ENCODE measurements at places on chromosomes 16 and 17.

- DNase-seq = no peak
Observed at GRCh38 chr17:8480011-8480976, 44.6 kb downstream of the NDEL1 start.

GRCh38 chr17:73534209-73534909 lies 109.9 kb downstream of the SDK2 start:
- no peak for DNase-seq

GRCh38 chr16:89170346-89171215 lies 967 bp upstream of the CDH15 start:
- DNase-seq = no peak

- no peak for DNase-seq
Observed at GRCh38 chr16:62516001-62516400, 479.8 kb upstream of the CDH8 start.

- no peak for DNase-seq
Observed at GRCh38 chr16:71869089-71869488, 14.9 kb downstream of the ZNF821 start.

DNA sequence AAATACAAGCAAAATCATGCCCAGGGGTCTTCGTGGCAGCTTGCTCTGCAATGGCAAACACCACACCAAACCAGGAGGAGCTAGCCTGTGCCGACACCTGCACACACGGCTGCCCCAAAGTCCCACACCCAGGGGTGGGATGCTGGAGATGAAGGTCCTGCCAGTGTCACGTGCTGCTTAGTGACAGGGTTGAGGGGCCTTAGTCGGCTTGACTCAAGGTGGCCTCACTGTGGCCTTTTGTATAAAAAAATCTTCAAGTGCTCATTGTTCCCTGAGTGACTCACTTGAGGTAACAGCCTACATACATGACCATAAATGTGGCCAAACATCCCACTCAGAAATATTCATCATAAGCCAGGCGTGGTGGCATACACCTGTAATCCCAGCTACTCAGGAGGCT lies 7.3 kb downstream of the TRIM65 start:
- DNase-seq = no peak

DNA sequence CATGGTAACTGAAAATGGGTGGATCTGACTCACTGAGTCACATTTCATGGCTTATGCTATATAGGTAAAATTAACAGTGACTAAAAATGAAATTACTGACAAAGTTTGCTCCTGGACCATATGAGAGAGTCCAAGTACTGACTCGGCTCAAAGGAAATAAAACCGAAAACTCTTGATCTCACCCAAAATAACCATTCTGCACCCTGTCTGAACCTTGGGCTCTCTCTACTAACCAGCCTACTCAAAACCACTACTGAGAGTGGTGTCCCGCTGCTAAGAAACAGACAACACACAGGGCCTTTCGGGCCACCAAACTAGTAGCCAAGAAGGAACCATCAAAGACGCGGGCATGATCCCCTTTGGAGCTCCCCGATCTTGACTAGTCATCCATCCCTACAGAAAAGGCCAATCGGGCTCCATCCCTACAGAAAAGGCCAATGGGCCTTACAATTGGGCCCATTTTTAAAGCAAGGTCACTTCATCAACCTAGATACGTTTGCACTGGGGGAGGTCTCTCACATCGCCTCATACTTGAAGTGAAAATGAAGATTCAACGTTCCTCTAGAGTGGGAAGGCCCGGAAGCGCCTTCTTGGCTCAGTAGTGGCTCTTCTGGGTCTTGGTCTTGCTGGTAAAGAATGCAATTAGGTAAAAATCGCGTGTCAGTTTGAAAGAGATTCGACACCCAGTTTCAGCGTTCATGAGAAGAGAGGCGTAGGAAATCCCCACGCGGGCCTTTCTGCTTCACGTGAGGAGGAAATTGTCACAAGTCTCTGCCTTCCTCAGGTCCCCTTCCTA lies 720 bp upstream of the ZPBP2 start:
- no peak for DNase-seq

- no peak for DNase-seq
Observed at GRCh38 chr16:70444249-70445063, 5.6 kb upstream of the ST3GAL2 start.

DNA sequence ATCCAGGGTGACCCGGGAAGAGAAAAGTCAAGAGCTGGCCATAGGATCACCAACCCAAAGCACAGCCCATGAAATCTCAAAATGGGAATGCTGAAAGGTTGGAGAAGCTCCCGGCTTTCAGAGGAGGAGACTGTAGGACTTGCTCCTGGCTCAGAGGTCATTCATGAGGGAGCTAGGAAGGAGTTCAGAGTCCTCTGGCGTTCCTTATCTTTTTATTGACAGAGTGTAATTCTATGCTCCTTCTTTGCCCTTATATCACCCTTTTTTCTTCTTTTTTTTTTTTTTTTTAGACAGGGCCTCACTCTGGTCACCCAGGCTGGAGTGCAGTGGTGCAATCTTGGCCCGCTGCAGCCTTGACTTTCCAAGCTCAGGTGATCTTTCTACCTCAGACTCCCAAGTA lies 27.3 kb upstream of the CNOT1 start:
- DNase-seq = no peak

DNA sequence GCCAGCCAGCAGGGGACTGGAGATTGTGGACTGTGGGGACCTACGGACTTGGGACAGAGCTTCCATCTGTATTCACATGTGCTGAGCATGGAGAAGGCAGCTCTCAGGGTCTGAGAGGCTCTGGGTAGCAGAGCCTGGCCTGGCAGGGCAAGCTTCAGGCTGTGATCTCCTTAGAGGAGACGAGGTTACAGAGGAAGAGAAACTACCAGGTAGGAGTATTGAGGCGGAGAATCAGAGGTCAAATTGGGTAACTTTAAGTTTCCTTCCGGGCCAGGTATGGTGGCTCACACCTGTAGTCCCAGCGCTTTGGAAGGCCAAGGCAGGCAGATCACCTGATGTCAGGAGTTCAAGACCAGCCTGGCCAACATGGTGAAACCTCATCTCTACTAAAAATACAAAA lies 8.8 kb downstream of the CTNS start:
- no peak for DNase-seq

DNA sequence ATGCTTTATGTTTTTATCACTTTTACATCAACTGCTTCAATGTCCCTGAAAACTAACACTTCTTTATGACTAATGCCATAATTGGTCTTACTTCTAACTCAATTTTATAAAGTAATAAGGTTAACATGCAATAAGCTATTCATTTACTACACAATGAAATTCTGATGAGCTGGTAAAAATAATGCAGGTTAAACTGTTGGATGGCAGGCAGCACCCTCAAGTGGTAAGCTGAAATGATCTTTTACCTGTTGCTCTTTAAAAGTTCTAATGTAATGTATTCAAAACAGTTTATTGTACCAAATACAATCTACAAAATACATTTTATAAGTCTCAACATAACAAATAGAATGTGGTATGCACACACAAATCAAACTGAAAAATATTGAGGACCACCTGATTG lies 1280.3 kb downstream of the CDH8 start:
- no peak for DNase-seq

- DNase-seq = no peak
Observed at GRCh38 chr16:77439106-77439505, 4.3 kb upstream of the ADAMTS18 start.

DNA sequence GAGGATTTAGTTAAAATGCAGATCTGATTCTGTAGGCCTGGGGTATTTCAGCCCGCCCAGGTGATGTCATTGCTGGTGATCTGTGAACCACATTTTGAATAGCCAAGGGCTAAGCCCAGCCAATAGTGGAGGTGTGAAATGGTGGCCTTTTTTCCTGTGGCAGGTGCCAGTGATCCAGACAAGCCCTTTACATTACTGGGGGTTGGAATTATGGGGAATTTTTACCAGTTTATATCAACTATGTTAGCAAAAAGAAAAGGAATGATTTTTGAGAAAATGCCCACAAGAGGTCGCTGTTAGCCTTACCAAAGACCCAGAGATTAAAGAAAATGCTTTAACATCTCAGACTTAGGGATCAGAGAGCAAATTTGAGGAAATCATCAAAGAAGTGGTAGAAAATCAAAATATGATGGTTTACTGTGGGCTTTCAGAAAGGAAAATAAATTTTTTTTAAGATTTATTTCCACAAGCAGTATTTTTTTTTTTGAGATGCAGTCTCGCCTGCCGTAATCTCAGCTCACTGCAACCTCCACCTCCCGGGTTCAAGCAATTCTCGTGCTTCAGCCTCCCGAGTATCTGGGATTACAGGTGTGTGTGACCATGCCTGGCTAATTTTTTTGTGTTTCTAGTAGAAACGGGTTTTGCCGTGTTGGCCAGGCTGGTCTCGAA lies 3.9 kb downstream of the VPS35L start:
- peak; percentile 34 for DNase-seq

GRCh38 chr16:67879936-67880335 lies 4.7 kb upstream of the NRN1L start:
- DNase-seq = no peak

GRCh38 chr16:82092711-82093110 lies 57.7 kb downstream of the HSD17B2 start:
- DNase-seq = no peak

GRCh38 chr17:29615048-29615385 lies 7.7 kb downstream of the CORO6 start:
- DNase-seq = no peak

DNA sequence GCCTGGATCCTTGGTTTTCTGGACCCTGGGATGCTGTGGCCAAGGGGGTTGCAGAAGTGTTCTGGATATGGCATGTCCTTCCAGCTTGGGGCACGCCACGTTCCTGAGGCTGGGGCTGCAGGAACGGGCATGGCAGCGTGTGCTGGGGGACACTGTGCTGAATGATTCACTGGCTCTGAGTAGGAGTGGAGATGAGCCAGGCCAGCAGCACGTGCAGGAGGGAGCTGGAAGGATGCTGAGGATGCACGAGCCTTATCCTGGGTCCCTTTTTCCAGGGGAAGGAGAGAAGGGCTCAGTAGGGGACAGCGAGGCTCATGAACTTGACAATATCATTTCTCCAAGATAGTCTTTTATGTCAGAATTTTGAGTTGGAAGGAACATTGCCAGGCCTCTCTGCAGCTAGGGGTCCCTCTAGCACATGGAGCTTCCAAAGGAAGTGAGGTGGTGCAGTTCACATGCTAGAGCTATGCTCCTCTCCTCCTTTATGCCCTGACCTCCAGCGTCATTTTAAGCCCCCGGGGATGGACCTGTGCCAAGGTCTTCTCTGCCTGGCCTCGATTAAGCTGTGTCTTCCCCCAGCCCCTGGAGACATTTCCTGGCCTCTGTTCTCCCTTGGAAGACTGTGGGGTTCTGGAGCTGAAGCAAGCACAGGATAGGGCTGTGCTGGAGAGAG lies 125.9 kb downstream of the OR1D5 start:
- no peak for DNase-seq

- DNase-seq = no peak
Observed at GRCh38 chr16:69181-69580, 3.2 kb downstream of the RHBDF1 start.

DNA sequence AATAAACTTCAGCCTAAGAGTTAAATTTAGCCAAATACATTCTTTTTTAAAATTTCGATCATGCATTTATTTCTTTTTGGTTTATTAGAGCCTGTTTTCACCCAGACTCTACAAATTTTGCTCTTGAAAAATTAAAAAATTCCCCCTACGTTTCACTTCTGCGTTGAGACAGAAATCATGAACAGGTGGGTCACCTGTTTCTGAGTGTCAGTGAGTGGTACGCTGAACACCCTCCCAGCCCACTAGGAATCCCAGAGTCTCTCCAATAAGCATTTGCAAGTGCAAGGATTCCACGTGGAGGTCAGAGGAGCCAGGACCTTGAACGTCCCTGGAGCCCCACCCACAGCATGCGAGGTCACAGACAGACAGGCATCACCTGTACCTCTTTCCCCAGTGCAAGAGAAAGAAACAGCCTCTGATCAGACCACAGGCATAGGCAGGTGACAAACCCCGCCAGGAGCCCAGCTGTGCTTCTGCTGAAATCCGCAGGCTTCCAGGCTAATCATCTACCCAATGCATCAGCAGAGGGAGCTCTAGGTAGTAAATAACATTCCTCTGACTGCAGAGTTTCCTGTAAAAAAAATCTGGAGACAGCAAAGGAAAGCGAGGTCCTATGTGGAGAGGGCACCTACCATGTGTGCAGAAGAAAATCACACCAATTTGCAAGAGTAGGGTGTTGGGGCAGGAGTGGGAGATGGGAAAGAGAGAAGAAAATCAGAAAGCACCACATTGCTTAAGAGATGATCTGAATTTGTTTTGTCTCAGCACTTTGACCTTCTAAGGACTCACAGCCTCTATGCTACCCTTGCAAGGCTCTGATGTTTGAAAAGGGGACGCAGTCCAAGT lies 5.9 kb upstream of the XYLT1 start:
- DNase-seq = peak; percentile 43

GRCh38 chr17:7016418-7016817 lies 4.0 kb downstream of the RNASEK start:
- DNase-seq = no peak

GRCh38 chr16:66474750-66475199 lies 47.7 kb downstream of the BEAN1 start:
- no peak for DNase-seq

DNA sequence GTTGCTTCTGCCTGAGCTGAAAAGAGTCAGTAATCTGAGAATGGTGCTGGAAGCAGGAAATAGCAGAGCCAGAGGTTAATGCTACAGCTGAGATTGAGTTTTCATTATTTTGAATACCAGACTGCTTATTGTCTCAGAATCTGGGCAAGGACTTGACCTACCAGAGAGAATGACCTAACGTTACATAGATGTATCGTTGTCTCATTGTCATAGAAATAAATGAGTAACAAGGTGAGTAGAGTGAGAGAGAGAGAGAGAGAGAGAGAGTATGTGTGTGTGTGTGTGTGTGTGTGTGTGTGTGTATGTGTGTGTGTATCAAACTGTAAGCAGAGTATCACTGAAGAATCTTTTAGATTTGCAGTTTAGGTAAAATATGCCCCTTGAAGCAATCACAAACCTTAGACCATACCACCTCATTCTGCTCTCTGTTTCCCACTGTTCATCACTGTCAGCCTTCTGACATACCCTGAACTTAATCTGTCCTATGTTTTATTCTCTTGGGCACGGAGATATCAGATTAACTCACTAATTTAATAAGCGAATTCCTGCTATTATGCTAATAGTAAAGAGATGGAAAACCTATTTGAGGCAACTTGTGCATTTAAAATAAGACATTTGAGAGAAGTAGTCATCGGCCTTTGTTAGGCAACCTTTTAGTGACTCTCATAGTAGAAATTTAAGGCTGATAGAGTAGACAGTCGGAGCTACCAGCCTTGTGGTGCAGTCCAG lies 87.8 kb downstream of the CYB561 start:
- DNase-seq = no peak

DNA sequence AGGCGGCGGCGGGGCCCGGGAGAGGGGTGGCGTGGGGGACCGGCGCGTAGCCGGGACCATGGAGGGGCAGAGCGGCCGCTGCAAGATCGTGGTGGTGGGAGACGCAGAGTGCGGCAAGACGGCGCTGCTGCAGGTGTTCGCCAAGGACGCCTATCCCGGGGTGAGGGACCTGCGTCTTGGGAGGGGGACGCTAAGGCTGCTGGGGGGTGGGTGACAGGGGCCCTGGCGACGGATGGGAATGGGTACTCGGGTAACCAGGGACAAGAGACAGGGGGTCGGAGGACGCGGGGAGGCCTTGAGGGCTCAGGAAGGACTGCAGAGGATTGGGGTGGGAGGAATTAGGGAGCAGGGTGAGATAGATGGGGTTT lies 243 bp downstream of the RND2 start:
- DNase-seq = no peak

All from neural crest cell (in vitro differentiated cells).